Activated T-cell treated with anti-CD3 and anti-CD28 coated beads for 24 hours (primary cell): ENCODE measurements at places on chromosomes 3 and 15.
A peak's percentile ranks its signal among the peaks of the same experiment; 100 is the strongest.

DNA sequence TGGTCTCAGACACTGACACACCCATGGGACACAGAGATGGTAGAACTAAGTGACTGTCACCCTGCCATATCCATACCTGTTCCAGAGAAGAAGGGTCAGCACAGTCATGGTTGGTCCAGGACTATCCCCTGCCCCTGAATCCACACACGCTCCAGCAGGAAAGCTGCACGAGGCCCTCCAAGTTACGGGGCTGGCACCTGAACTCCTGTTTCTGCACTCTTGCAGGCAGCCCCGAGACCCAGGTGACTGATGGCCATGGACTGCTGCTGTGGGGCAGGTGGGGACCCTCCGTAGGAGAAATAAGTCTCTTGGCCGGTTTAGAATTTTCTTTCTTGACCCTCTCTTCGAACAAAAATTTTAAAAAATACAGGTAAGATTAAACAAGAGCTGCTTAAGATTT, 30.6 kb downstream of the CHDH start:
- no peak for DNase-seq

DNA sequence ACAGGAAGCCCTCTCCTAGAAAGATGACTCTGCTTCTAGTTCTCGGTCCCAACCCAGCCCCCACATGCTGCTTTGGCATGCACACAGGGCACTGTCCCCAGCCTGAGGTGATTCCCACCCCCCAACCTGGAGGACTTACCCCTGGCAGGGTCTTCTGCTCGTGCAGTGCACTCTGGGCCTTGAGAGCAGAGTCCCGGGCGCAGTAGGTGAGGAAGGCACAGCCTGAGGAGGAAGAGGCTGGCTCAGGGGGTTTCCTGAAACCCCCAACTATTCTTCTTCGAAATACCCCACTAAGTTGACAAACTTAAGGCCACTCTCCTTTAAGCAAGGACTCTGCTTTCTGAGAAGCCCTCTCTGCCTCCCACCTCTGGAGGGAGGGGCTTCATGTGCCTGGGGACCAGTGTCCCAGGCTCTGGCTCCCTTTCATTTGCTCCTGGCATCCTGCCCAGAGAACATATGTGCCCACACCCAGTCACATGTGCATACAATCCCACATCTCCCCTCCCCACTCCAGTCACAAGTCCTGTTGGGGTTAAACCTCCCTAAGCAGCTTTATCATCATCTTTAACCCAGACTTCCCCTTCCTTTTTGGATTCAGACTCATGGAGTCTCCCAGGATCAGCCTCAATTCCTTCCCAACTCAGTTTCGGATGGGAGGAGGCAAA, 4.1 kb downstream of the CELF6 start:
- no peak for DNase-seq

DNA sequence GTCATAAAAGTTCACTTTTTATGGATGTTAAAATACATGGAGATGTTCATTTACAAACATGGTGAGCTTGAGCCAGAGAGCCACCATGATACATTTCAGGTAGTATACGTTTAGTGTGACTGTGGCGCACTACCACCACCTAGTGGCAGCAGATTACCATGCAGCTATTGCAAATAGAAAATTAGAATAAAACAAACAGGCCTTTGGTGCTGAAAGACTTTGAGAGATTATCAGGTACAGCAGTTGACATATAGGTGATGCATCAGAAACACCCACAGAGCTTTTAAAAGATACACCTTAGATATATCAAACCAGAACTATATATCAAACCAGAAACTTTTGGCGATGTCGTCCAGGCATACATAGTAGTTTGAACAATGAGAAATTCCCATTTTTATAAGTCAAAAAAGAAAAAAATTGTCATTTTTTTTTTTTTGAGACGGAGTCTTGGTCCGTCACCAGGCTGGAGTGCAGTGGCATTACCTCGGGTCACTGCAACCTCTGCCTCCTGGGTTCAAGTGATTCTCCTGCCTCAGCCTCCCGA, 42.0 kb upstream of the ICE2 start:
- DNase-seq = peak; percentile 70

DNA sequence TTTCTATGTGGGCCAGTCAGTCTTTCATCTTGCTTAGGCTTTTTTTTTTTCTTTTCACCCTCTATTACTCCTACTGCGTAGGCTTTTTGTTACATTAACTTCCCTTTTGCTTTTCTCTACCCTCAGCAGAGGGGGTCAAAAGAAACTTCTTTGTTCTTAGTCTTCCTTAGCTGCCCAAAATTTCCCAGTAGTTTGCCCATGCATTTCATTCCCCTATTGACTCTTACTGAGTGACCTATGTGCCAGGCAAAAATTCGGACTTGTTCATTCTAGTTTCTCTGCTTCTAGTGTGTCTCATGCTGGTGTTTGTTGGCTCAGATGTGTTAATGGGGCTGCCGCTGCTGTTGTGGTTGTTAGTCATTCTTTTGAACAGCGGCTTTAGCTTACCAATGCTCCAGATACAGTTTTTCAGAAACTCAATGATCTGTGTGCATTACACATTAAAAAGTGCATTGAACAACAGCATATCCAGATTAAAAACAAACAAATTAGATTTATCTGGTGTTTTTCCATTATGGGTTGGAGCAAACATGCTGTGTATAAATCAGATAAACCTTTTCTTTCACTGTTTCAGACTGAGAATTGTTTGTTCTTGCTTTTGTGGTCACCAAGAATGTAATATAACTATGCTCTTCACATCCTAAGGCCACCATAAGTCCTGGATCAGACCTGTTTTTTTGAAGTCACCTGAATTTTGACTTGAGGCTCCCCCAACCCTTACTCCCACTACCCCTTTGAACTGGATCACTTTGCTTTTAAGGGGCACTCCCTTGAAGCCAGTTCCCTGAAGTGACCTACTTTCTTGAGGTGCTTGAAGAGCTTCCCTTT, 43.1 kb downstream of the PDE8A start:
- no peak for DNase-seq

- DNase-seq = no peak
These were observed 666.5 kb downstream of the GBE1 start for GRCh38 chr3:81094986-81095385.

- DNase-seq = no peak
These were observed 28.1 kb downstream of the PARP16 start for GRCh38 chr15:65258375-65259262.

DNA sequence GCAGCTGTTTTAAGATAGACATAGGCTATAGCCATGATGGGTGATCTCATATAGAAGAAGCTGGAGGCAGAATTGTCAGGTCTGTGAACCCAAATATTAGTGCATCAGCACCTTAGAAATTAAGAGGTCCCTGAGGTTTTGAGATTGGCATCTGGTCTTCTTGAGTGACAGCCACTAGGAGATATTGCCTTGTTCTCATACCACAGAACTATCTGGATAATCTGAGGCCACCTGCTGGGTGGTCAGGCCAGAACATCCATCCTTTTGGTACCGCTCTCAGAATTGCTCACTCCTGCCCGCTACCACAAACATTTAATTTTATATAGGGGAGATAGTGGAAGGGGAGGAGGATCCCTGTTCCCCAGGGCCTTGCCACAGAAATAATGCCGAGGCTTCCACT, 210.6 kb upstream of the ZPLD1 start:
- DNase-seq = no peak

- no peak for DNase-seq
These were observed 23.9 kb downstream of the PLA2G4D start for GRCh38 chr15:42070279-42070975.

- no peak for DNase-seq
These were observed 37.1 kb downstream of the QTRT2 start for GRCh38 chr3:114093596-114093995.

DNA sequence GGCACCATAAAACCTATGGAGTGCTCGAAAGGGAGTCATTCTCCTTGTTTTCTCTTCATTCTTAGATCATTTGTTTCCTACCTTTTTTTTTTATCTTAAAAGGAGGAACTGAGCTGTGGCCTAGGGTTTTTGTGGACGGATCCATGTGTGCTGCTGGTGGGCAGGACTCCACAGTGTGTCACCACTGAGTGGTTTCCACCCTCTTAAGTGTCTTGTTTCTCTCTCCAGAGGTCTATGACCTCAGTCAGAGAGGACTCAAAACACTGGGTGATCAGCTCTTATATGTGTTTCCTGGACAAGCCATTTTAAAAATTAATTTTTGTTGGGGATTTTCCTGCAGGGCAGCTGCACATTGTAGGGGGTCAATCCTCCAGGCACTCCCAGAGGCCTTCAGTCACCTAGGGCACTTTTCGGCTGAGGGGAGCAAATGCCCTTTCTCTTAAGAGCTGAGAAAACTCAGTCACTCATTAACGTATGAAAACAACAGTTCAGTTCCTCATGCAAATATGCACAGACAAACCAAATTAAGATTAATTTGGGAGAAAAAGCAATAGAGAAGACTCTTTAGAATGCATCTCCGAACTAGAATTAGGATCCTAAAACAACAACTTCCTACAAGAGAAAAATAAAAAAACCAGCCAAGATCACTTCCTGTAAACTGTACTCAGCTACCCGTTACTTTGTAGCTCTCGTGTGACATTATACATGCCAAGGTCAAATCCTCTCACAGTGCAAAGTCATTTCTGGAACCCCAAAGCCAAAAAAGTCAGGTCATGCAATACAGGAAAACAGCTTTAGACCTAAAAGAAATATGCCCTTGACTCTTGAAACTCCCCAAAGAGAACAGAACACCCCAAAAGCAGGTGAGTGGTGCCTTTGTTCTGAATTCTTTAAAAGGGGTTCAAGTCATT, 27.6 kb upstream of the FAM3D start:
- DNase-seq = no peak

DNA sequence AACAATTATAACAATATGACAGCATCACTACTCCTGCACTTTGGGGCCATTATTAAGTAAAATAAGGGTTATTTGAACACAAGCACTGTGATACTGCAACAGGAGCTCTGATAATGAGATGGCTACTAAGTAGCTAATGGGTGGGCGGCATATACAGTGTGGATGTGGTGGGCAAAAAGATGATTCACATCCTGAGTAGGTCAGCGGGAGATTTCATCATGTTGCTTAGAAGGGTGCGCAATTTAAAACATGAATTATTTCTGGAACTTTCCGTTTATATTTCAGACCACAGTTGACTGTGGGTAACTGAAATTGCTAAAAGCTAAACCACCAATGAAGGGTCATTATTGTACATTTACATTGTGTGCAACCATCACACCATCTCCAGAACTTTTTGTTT, 42.3 kb downstream of the FBXO22 start:
- no peak for DNase-seq

GRCh38 chr3:88226910-88227309, 77.2 kb downstream of the C3orf38 start:
- no peak for DNase-seq

GRCh38 chr15:63191895-63192618, 2.7 kb downstream of the RAB8B start:
- DNase-seq = peak; percentile 52

DNA sequence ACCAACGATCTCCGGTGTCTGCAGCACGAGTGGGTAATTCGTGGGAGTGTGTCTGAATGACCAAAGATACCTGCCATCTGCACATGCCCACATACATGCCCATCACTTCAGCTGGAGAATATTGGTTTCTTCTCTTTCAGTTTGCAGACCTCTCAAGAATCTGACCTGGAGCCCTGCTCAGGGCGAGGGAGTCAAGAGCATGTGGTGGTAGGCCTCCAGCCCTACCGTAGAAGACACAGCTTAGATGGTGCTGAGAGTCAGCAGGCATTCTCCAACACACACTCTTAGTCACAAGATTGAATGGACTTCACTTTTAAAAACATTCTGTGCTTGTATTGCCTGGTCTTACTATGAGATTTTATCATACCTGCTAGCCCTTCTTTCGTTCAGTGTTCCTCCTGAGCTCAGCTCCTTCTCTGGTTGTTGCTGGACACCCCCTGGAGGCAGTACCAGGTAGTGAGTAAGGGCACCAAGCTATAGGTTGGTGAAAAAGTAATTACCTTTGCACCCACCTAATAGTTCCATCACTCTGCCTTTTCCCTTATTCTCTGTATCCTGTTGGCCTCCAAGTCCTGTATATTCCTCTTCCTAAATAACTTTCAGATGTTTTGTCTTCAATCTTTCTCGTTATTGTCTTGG, 252.0 kb downstream of the CACNA2D3 start:
- DNase-seq = no peak
